Stimulated activated CD4-positive, alpha-beta T cell treated with anti-CD3 and anti-CD28 coated beads, TNF-alpha, amount 100 ng/mL, for 24 hours (primary cell): ENCODE measurements at places on chromosomes 12 and 14.
A peak's percentile ranks its signal among the peaks of the same experiment; 100 is the strongest.

GRCh38 chr14:98161356-98161755 lies 1110.6 kb downstream of the BCL11B start:
- DNase-seq, result no peak

DNA sequence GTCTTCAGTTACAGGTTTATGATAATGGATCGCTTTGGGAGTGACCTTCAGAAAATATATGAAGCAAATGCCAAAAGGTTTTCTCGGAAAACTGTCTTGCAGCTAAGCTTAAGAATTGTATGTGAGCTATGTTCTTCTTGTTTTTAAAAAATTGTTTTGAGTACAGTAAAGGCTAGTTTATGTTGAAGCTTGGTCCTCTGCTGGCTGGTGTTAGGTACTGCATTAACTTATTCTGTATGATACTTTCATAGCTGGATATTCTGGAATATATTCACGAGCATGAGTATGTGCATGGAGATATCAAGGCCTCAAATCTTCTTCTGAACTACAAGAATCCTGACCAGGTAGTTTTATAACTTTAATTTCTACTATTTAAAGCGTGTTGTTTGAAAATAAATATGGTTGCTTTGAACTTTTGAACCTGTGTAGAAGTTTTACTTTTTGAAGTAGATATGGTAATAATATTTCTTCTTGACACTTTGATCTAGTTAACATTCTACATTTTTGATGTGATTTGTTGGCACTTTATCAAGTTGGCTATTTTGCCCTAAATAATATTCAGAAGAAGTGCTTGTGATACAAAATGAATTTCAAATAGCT lies 55.7 kb downstream of the VRK1 start:
- no peak for DNase-seq

- no peak for DNase-seq
Measured at GRCh38 chr12:52423035-52423434, 11.1 kb downstream of the KRT75 start.

- DNase-seq, result no peak
Measured at GRCh38 chr14:70149596-70150165, 39.1 kb downstream of the SLC8A3 start.

GRCh38 chr12:110575326-110575725 lies 7.8 kb downstream of the PPTC7 start:
- no peak for DNase-seq

- DNase-seq, result no peak
Measured at GRCh38 chr12:71558445-71558844, 105.2 kb downstream of the ZFC3H1 start.

DNA sequence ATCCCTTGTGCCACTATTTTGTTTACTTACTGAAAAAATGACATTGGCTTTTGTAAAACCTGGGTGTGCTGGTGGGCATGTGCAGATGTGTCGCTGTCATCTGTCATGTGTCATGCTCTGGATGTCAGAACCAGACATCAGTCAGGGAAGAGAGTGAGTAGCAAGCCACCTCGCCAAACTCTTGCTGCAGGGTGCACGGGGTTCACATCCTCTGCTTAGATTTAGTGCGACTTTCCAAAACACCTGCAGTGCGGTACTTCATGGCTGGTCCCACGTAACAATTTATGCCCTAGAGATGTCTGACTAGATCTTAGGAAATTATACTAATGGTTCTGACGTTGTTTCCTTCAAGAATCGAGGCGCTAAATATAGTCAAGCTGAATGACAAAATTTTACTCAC lies 106.7 kb downstream of the CRADD start:
- peak; percentile 37 for DNase-seq

DNA sequence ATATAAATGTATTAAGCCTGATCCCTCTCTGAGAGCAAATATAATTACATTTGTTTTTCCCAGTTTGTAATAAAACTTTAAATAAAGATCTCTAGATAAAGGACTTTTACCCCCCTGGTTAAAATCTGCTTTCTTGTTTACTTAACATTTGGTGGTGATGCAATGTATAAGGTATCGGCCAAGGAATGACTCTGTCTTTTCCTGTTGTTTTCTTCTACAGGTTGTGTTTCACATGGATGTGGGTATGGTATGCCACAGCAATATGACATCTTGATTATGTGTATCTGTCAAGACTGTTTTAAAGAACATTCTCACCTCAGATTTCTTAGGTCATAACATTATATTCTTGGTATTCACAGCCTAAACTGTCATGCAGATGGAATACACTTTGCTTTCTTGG lies 210.6 kb upstream of the NOVA1 start:
- DNase-seq, result no peak

GRCh38 chr12:131002216-131002631 lies 48.5 kb downstream of the ADGRD1 start:
- DNase-seq, result no peak

- no peak for DNase-seq
Measured at GRCh38 chr14:71856199-71856919, 75.9 kb upstream of the RGS6 start.

GRCh38 chr14:106120101-106120500 lies 593.7 kb downstream of the TMEM121 start:
- no peak for DNase-seq

DNA sequence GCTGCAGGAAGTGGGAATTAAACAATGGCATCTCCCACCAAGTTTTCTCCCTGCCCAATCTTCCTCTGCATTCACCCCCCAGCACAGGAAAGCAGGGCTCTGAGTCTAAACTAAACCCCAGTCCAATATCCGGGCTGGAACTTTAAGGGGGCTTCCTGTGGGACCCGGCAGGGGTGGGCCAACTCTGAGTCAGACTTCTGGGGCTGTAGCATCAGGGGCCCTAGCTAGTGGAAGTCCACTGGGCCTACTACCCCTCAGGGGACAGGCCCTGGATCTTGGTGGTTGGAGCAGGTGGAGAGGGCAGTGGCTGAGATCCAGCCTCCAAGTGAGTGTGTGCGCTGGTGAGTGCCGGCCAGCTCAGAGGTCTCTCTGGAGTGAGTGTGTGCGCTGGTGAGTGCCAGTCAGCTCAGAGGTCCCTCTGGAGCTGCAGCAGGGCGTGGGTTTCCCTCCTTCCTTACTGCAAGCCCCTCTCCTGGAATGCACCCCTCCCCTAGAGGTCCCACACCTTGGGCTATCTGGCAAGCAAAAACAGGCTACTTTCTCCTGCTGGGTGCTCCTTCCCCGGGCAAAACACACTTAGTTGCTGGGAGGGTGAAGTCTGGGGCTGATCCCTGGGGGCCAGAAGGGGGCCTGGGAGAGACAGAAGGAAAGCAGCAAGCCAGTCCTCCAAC lies 5.6 kb upstream of the LHX5 start:
- DNase-seq, result no peak

DNA sequence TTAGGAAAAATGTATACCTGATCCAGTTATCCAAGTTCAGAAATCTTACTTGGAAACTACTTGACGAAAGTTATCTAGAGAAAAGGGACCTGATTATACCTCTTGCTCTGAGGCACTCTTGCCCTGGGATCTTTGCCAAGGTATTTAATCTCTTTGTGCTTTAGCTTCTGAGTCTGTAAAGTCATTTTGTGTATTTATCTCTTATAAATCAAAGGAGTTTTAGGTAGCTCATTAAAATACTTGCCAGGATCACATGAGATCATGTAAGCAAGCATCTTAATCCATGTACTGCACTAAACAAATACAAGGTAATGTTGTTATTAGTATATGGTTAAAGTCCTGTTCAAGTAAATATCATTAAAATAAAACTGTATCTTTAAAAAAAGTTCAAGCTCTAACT lies 147.5 kb downstream of the IPO8 start:
- DNase-seq, result no peak

GRCh38 chr14:84453307-84453950 lies 1076.5 kb upstream of the FLRT2 start:
- DNase-seq, result no peak

DNA sequence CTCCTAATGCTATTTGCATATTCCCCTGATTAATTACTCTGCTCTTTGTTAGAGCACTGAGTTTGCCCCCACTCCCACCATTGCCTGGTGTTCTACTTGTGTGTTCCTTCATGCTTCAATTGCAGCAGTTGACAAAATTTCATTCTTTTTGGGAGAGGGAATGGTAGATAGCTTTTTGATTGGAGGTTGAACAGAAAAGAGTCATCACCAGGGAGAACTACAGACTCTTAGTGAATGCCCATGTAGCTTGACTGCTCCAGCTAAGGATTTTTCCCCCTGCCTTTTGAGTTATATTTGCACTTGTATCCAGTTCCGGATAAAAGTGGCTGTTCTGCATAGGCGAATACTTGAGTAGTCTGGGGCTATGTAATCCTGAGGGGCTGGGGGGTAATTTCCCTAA lies 183.9 kb downstream of the ETNK1 start:
- no peak for DNase-seq

- no peak for DNase-seq
Measured at GRCh38 chr12:116280595-116281290, 3.2 kb upstream of the MED13L start.

DNA sequence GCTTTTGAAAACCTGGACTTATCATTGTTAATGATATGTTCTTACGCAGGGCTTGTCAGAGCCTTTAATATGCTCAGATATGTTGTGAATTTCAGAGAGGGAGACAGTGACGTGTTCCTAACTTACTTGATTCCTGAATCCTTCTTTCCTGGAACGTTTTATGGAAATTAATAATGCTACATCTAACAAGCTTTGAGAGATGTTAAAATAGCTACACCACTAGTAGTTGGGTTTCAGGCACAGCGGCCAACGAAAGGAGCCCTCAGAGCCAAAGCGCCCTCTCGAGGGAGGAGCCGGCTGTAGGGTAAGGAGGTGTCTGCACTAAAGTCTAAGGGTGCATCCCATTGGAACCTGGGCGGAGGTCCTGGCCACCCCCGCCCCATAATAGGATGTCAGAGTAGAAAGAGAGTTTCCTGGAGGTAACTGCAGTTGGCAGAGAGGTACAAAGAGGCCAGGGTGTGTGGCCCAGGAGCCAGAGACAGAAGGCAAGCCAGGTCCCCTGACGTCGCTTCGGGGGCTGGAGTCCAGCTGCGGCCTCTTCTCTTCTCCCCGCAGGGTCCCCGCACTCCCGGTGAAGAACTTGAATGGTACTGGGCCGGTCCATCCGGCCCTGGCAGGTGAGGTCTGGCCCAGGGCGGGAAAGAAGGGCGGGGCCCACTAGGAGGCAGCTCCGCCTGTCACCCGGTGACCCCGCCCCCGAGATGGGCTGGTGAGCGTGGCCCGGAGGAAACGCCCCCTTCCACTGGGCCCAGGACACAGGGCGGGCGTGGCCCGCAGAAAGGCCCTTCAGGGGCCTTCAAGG lies 36.3 kb downstream of the DTX1 start:
- DNase-seq, result no peak

DNA sequence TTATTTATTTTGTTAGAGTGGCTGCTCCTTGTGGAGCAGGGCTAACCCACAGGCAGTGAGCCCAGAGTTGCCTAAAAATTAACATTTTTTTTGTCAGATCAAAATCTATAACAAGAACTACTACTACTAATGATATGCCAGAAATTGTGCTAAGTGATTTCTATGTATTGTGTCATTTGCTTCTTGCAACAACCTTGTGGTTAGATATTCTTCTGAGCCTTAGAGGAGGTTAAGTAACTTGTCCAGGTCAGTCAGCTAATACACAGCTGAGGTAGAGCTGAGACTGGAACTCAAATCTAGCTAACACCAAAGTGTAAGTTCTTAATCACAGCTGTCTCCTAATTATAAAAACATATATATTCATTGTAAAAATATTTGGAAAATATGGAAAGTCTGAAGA lies 29.8 kb downstream of the CFL2 start:
- DNase-seq, result no peak

DNA sequence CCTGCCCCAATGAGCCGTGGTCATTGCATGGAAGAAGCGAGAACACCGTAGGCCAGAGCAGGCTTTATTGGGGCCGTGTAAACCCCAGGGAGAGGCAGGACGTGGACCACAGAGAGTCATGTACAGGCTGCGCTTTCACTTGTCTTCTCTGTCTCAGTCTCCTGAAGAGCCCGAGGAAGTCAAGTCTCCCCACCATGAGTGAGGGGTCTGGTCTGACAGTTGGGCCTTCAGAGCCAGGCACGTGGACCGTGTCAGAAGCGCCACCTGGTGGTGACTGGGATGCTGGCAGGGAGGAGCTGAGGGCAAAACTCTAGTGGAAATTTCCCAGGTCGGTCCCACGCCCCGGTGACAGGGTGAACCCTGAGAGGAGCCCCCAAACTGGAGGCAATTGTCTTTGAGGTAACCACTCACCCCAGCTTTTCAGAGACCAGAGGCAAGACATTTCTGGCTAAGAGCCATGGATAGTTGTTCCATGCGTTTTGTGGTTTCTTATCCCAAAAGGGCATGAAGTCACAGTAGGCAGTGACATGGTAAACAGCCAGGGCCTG lies 17.4 kb downstream of the RPS6KL1 start:
- DNase-seq, result peak; percentile 70

DNA sequence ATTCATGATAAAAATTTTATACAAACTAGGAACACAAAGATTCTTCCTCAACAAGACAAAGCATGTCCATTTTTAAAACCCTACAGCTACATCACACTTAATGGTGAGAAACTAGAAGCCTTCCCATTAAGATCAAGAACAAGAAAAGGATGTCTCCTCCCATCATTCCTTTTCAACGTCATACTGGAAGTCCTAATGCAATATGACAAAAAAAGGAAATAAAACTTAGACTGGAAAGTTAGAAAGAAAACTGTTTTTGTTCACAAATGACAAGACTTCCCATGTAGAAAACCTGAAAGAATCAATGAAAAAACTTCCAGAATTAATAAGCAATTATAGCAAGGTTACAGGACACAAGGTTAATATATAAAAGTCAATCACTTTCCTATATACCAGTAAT lies 82.5 kb downstream of the NUMB start:
- DNase-seq, result no peak

DNA sequence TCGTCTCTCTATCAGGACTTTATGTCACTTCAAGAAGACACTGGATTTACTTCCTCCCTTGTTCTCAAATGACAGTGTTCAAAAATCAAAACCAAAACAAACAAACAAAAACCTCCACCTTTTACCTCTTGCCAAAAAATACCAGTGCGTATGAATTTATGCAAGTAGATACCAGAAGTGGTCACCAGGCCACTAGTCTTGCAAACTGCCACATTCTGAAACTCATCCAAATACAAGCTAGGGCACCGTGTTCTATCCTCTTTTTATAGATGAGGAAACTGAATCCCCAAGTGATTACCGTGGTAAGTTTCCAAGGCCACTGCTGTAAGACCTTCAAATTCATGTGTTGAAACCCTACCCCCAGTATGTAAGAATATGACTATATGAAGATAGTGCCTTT lies 343.9 kb upstream of the KITLG start:
- no peak for DNase-seq

- no peak for DNase-seq
Measured at GRCh38 chr14:29282169-29282568, 515.6 kb downstream of the FOXG1 start.

GRCh38 chr12:5305886-5306545 lies 125.9 kb upstream of the NTF3 start:
- no peak for DNase-seq

DNA sequence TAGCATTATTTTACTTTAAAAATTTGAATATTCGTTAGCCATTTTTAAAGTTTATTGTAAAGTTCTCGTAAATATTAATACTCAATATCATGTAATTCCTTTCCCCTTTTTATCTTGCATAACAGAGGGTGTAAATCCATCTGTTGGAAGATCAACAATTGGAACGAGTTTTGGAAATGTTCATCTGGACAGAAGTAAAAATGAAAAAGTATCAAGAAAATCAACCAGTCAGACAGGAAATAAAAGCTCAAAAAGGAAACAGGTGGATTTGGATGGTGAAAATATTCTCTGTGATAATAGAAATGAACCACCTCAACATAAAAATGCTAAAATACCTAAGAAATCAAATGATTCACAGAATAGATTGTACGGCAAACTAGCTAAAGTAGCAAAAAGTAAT lies 1.8 kb downstream of the PMCH start:
- no peak for DNase-seq

- DNase-seq, result peak; percentile 19
Measured at GRCh38 chr12:93790472-93791152, 113.4 kb downstream of the CRADD start.
